ENCODE measurements at places on chromosomes 13 and 19.

GRCh38 chr19:38011426-38011825, 104.4 kb downstream of the SIPA1L3 start:
- no peak for DNase-seq

DNA sequence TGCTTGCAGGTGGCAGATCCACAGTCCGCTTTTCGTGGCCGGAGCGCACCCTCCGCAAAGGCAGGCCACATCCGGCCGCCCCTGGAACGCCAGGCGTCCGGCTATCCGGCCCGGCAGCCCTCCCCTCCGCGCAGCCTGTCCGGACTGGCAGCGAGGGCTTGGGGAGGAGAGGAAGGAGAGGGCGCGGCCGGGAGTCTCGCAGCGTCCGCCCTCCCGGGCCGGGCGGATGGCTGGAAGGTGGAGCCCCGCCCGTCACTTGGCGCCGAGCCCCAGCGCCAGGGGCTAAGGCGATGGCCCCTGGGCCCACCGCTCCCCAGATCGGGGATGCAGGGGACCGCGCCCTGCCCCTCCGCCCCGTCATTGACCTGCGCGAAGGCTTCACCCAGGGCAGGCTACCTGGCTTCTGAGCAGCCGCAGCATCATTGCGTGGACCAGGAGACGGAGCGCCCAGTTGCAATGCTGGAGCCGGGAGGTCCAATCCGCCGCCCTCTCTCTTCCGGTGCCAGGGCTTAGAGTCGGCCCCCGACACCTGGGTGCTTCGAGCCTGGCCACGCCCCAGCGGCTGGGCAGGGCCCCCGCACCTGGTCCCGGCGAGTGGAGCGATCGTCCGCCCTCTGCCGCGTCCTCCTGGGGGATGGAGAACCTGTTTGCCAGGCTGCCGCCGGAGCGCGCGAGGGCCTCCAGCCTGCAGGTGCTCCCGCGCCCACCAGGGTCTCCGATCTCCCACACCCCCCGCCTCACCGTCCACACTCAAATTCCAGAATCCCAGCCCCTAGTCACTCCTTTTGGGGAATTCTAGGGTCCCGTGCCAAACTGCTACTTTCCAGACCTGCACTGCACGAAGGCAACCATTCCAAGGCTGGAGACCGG, at the start of gene FUT1:
TSS of gene FUT1 (minus strand) at position 146 of the 870 bp plus-strand sequence. CDS start 1,360 bp downstream, outside the sequence.
- DNase-seq: no peak

DNA sequence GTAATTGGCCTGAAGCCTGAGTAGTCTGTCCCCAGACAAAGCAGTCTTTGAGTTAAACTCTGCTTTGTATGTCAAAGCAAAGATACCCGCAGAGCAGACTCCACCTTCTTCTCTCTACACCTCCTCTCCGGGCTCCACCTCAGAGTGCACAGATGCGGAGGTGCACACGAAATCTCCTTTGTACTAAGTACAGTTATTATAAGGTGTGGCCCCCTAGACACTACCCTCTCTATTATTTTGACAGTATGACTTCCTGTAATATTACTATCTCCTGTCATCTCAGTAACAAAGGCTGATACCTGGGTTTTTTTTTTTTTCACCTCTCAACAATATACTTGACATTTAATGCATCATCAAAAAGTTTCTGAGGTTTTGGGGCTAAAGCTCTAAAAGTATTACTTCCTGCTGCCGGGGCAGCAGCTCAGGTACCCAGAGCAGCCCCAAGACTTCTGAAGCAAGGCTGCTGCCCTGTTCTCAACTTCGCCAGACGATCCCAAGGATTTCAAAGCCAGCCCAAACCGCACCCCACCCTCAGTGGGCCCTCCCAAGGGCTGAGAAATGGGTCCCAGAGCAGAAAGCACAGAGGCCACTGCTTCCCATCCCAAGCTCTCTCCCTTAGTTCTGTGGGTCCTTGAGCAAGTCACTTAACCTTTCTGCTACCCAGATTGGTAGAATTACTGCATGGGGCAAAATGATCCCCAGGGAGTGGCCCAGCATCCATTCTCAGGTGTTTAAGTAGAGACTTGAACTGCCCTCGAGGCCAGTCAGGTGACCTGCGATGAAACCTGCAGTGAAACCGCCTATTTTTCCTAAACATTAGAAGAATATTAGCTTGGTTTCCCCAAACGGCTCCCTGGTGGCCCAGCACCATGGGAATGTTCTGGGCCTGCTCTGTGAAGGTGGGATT, 180.6 kb downstream of the FOXO1 start:
- no peak for DNase-seq

DNA sequence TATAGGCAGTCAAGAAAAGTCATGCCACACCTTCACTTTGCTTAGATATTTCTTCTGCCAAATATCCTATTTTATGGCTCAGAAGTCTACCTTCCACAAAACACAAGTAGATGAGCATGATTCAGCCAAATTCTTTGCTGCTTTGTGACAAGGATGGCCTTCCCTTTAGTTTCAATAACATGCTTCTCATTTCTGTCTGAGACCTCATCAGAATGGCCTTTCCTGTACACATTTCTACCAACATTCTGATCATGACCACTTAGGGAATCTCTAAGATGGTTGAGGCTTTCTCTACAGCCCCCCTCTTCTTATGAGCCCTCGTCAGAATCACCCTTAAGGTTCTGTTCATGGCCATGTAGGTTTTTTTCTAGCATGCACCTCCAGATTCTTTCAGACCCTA, 96.2 kb downstream of the COL4A2 start:
- peak; percentile 81 for DNase-seq

DNA sequence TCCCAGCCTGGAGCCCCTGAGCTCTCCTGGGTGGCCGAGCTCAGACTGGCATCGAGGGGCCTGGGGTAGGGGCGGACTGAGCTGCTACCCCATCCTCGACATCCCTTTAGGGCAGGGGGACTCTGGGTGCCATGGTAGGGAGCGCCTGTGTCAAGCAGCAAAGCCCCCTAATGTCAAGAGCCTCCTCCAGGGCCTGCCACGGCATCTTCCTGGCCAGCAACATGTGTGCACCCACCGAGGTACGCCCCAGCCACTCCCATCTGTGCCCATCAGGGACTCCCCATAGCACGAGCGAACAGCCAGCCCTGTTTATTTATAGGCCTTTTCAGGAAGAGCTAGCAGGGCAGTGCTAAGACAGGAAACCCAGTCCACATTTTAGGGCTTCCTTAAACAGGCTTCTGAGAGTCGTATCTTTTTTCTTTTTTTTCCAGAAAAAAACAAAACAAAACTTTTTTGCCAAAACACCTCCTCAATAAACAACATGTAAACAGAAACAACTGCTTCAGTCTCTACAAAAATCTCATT, 14.3 kb downstream of the LRP3 start:
- no peak for DNase-seq
